ENCODE measurements at places on chromosomes 3 and 15.

DNA sequence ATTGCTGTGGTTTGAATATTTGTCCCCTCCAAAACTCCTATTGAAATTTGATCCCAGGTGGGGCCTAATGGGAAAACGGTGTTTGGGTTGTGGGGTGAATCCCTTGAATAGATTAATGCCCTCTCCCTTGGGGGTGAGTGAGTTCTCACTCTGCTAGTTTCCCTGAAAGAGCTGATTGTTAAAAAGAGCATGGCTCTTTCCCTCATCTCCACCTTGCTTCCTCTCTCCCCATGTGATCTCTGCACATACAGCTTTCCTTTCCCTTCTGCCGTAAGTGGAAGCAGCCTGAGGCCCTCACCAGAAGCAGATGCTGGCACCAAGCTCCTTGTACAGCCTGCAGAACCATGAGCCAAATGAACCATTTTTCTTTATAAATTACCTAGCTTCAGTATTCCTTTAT lies 394.9 kb upstream of the WNT5A start:
- no peak for DNase-seq

DNA sequence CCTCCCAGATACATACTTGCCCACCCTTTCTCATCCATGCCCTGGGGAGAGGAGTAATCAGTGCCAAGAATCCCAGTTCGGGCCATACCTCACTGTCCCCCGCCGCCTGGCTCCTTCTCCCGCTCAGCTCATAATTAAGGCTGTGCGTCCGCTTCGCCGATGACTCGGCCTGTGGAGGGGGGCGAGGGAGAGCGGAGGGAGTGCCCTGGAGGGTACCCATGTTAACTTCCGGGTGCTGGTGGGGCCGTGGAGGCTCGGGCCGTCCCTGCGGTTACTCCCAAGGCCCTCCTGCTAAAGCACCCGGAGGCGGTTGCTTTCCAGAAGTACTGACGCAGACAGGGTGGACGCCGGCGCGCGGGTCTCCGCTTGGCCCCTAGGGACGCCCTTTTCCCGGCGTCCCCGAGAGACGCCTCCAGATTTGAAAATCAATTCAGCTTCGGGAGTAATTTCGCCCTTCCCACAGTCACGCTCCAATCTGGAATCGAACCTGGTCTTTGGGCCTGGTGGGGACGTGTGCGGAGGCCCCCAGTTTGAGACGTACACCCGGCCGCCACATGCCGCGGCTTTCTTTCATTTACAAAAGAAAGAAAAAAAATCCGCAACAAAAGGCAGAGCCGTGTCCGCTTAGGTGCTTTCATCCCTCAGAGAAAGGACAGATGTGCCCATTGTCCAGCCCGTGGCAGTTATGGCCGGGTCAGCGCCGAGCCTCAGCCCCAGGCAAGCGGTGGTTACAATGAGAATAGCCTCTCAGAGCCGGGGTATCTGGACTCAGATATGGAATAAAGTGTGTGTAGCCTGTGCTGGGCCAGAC lies 1.0 kb upstream of the ONECUT1 start:
- DNase-seq = peak; percentile 24

DNA sequence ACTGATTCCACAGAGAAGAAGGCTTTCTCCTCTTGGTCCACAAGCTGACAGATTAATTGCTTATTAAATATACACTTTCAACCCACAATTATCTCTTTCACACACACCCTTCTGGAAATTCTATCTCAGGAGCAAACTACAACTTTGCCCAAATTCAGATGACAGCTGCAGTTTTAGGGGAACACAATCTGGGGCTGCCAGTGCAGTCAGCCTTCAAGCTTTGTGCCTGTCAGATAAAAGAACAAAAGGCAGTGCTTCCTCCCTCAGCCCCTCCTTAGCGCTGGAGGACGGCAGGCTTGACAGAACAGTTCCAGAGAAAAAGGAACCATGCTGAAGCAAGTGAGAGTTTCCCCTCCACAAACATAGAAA lies 99.6 kb downstream of the TMCC1 start:
- DNase-seq = no peak

GRCh38 chr3:123147754-123148535 lies 53.8 kb upstream of the SEC22A start:
- DNase-seq = no peak

DNA sequence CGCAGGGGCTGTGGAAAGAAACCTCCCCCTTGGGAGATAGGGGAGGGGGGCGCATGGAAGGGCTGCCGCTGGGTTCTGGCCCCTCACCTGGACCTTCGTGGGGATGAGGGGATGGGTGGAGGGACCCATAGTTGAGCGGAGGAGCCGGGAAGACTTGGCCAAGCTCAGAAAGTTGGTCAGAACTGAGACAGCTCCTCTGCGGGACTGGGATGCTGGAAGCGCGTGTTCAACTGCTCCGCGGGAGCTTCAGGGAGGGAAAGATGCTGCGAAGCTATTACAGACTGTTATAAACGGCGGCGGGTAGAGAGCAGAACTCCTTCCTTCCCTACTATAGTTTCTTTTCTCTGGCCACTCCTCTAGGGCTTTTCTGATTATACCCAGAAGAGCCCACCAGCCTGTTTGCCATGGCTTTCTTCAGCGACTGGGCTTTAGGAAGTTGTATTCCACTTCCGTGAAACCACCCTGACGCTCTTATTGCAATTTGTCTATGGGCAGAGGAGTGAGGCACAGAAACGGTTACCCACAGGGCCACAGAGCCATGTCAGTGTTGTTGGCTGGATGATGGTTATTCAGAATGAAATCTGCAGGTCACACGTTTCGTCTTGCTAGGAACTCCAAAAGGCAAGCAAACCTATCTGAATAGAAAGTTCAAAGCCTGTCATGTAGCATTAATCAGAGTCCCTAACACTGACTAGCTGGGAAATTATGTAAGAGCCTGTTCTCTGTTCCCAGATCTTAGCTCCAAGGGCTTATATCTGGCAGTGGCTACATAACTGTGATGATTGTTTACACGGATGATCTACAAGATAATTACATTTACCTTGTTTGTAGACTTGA lies 1.1 kb downstream of the SYNPR start:
- peak; percentile 1 for DNase-seq

DNA sequence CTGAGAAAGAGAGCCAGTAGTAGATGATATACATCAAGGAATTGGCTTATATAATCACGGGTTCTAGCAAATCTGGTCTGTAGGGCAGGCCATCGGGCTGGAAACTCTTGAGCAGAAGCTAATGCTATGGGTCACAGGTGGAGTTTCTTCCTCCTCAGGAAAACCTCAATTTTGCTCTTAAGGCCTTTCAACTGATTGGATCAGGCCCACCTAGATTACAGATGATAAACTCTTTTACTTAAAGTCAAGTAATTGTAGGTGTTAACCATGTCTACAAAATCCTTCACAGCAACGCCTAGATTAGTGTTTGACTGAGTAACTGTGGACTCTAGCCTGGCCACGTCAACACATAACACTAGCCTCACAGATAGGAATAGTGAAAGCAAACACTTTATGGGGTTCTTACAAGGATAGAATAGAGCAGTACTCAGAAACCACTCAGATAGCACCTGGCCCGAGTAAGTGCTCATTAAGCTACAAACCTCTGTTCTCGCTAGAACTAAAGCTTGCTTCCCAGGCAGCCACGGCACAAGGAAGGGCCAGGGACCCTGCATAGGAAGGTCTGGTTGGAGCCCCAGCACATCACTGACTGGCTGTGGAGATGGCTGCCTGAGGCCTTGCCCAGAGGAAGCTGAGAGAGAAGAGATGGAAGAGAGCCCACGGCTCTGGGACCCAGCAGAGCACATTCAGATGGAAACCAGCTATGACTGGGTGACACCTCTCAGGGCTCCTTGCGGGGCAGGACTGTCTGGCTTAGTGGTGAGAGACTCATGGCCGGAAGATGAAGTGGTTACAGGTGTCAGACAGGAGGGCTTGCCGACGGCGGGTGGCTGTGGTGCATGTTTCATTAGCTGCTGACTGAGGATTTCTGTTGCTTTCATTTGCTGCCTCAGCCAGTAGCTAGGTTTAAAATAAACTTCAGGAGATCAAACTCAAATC lies 202.5 kb upstream of the TLE3 start:
- no peak for DNase-seq

GRCh38 chr15:59020322-59020721 lies 32.9 kb downstream of the RNF111 start:
- no peak for DNase-seq

DNA sequence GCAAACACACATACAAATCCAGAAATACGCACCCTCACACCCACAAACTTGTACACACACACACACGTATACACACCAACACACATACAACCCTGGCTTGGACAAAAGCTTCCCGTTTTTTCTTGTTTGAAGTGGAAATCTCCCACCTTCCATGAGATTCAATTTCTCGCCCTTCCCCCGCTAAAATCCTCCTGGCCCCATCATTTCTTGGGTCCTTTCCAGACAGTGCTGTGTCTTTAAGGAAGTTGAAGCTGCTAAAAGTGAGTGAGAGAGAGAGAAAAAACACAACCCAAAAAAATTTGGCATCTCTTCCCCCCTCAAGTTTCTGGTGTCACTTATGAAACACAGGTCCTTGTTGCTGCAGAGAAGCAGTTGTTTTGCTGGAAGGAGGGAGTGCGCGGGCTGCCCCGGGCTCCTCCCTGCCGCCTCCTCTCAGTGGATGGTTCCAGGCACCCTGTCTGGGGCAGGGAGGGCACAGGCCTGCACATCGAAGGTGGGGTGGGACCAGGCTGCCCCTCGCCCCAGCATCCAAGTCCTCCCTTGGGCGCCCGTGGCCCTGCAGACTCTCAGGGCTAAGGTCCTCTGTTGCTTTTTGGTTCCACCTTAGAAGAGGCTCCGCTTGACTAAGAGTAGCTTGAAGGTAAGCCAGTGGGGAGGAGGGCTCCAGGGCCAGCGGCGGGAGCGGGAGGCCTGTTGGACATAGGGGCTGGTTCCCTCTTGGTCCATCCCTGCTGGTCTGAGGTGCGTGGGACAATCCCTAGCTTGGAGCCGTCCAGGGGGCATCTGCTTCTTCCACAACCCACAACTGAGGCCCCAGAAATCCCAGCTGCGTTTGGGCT lies at the start of gene ISLR:
Gene ISLR (plus strand): TSS at position 331 of the 839 bp plus-strand sequence. CDS start 1,149 bp downstream, outside the sequence.
- peak; percentile 85 for DNase-seq

- DNase-seq = no peak
These were observed 25.1 kb upstream of the LPP start for GRCh38 chr3:188128905-188129304.

- peak; percentile 21 for DNase-seq
These were observed 439.4 kb downstream of the C3orf38 start for GRCh38 chr3:88589138-88589537.

DNA sequence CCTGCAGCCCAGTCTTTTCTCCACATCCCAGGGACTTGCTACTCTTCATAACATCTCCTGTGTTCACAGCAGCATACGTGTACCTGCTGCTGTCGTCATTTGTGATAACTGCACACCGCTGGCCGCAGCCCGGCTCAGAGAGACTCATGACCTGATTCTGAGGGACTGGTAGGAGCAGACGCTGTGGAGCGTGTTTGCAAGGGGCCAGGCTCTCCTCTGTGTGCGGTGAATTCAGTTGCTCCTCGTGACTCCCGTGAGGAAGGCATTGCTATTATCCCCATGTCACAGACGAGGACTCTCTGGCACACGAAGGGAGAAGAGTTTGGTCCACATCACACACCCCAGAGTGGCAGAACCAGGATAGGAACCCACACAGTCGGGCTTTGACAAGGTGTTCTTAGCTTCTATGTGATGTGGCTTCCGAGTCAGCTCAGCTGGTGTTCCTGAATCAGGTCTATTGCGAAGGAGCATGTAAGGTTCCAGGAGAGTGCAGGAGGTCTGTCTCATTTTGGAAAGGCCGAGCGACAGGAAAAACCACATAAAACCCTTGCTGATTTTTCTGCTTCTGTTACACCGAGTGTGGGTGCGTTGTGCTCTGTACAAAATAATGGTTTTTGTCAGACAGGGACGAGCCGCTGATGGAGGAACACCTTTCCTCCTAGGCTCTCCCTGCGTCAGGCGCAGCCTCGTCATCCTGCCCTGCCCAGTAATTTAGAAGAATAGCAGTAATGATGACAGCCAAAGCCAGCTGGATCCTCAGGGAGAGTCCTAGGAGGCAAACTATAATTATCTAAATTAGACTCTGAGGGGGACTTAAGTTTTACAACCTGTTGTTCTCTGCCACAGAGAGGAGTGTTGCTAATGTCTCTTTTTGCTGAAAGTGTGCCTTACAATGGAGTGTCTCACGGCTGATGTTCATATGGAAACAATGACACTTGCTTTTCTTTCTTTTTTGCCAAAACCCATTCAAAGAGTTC lies 157.5 kb upstream of the RGMA start:
- DNase-seq = no peak

GRCh38 chr3:13644341-13645117 lies 95.6 kb downstream of the FBLN2 start:
- peak; percentile 16 for DNase-seq

- DNase-seq = no peak
These were observed 332.9 kb downstream of the ROBO2 start for GRCh38 chr3:77372634-77373346.

DNA sequence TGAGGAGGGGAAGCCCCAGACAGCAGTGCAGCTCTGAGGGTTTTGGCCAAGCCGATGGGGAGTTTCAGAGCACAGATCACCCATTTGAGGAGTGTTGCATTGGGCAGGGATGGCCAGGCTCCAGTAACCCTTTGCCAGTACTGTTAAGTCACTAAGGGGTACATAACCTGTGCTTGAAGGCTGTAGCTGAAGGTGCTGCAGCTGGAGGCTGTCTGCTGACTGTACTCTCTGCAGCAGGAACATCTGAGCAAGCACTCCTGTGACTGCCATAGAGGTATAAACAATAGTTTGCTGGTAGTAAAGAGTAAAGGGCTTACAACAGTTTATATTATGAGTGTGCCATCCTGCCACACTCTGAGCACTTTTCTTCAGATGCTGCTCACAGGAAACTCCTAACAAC lies 297.8 kb downstream of the EPHA3 start:
- no peak for DNase-seq

- no peak for DNase-seq
These were observed 3.4 kb upstream of the KNL1 start for GRCh38 chr15:40590667-40591050.

DNA sequence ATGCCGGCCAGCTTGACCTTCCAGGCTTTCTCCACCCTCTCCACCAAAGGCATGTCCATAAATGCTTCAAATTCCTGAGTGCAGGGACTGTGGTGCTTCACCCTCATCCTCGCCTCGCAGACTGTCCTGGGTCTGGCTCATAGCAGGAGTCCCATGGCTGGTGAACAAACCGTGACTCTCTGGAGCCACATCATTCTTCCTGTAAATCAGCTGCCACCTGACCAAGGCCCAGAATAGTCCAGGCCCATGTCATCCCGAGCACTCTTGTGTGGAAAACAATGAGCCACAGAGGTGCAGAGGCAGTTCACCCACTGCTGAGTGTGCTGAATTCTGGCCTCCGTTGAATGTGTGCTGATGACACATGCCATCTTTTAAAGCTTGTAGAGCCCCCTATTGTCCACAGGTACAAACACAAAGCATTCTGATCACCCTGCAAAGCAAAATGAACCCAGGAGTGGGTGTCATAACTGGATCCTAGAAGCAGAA lies 68.6 kb downstream of the ABHD5 start:
- DNase-seq = peak; percentile 75

GRCh38 chr3:98691897-98692296 lies 71.2 kb upstream of the ST3GAL6 start:
- peak; percentile 30 for DNase-seq

GRCh38 chr15:73001840-73002239 lies 50.4 kb upstream of the NEO1 start:
- no peak for DNase-seq

Data from fibroblast of skin of right biceps (primary cell).